ENCODE measurements at places on chromosomes 7 and 10.

DNA sequence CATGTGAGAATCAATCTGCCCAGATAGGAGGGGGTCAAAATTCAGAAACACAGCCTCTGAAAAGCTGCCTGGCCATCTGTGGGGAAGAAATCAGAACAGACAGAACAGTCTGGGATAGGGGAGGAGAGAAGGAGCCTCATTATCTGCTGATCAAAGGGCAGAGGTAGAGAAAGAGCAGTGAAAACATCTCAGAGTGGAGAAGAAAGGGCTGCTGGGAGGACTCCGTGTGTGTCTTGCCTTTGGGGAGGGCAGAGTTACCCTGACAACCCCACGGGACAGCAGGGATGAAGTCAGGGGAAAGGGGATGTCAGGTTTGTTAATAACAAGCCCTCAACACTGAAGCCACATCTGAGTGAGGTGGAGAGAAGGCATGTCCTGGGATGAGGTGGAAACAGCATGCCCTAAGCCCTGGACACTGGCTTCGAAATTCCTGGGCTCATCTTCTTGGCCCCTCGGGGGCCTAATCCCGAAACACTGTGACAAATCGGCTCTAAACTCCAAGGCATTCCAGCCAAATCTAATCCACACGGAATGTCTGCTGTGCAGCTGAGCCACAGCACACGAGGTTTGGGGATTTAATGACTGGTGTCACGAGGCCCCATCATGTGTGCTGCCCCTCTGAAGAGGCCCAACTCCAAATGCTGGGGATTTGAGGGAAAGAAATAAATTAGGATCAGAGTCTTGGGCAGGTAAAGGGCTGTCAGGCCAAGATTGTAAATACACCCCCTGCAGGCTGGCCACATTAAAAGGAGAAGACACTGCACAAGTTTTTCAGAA is 82.8 kb upstream of the FGFR2 start:
- DNase-seq: no peak

DNA sequence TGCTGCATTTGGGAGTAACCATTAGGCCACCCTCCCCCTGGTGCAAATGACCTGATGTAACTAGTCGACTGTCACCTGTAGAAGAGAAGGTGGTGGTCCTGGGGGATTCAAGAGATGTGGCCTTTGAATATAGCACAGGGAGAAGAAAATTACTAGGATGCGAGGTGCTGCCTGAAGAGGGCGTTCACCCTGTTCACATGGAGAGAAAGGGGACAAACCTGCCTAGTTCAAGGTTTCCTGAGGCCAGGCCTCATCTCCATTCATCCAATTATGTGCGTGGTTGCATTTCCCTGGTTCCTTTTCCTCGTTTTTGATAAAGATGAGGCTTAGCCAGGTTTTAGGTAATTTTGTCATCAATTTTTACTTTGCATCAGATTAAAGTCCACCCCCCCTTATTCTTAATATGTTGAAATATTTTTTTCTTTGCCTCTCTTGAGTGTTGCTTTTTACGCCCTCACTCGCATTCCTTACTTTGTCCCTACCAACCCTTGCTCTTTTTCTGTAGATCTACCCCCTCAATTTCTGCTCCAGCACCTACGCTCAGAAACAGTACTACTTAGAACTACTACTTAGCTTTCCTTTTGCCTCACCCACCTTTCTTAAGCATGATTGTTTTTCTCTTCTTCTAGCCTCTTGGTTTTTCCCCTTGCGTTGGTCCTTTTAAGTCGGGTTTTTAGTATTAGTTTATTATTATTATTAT is 13.7 kb downstream of the CLCN1 start:
- no peak for DNase-seq

DNA sequence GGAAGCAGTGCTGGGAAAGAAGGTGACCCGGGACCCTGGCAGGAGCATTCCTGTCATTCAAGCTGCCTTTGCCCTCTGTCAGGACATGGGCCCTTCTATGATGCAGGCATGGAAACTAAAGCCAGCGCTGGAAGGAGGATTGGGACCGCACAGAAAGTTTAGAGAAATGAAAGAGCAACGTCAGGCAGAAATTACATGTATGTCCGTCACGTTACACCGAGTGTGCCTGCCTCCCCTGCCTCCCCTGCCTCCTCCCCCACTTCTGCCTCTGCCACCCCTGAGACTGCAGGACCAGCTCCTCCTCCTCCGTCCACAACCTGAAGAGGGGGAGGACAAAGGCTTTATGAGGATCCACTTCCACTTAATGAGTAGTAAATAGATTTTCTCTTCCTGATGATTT is 13.9 kb upstream of the PWWP2B start:
- DNase-seq: no peak

- no peak for DNase-seq
Observed at GRCh38 chr10:133249094-133249780, 11.6 kb downstream of the VENTX start.

DNA sequence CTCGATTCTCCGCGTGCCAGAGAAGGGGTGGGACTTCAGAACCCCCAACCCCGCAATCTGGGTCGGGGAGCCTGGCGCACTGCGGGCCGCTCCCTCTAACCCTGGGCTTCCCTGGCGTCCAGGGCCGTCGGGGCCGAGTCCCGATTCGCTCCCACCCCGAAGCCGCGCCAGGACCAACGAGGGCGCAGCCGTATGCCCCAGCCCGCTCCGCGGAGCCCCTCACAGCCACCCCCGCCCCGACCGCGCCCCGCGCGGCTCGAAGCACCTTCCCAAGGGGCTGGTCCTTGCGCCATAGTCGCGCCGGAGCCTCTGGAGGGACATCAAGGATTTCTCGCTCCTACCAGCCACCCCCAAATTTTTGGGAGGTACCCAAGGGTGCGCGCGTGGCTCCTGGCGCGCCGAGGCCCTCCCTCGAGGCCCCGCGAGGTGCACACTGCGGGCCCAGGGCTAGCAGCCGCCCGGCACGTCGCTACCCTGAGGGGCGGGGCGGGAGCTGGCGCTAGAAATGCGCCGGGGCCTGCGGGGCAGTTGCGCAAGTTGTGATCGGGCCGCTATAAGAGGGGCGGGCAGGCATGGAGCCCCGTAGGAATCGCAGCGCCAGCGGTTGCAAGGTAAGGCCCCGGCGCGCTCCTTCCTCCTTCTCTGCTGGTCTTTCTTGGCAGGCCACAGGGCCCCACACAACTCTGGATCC is at the start of gene LEP:
Gene LEP (plus strand): TSS at position 583 of the 691 bp plus-strand sequence. CDS start 10,741 bp downstream, outside the sequence.
- DNase-seq: no peak

DNA sequence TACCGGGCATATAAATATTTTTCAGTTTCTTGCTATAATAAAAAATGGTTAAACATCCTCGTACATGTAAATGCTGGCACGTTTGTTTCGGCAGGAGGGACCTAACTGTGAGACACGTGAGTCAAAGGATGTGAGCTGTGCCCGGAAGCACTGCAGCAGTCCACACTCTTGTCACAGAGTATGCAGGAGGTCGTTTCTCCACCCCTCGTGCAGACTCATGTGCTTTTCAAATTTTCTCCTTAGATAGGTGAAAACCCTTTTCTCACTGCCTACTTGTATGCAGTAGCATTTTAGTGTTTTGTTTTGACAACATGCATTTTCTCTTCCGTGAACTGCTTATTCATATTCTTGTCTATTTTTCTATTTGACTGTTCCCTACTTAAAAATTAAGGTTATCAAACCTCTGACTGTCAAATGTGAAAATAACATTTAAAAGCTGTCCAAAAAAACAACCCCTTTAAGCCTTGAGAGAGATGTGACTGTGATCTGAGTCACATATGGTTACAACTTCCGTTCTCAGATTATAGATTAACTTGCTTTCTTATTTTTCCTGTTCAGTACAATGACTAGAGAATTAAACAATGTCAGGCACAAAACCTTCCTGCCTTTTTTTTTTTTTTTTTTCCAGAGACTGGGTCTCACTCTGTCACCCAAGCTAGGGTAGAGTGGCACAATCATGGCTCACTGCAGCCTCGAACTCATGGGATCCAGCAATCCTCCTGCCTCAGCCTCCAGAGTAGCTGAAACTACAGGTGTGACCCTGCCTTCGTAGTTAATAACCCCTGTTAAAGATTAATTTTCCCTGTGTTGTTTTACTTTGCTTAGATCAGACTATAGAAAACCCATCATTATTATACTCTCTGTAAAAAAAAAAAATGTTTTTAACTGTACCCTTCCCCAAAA is 45.1 kb downstream of the DPY19L1 start:
- peak; percentile 35 for DNase-seq

- DNase-seq: peak; percentile 80
Observed at GRCh38 chr10:6918305-6918704, 338.2 kb upstream of the PRKCQ start.

- no peak for DNase-seq
Observed at GRCh38 chr7:28349637-28350036, 62.7 kb upstream of the CREB5 start.

DNA sequence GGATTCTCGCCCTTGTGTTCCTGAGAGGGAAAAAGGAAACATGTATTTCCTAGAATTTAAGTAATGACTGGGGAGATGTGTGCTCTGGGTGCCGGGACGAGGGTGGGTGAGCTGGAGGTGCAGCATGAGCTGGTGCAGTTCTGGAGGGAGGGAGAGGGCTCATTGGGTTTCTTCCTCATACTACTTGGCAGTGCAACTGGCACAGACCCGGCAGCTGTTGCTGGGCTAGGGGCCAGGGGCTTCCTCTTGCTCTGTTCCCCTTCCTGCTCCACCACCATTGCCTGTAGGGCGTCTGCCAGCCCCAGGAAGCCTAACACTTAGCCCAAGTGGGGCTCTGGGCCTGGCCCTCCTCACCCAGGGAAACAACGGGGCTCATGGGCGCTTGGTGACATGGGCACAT is 5.9 kb downstream of the RET start:
- no peak for DNase-seq

GRCh38 chr7:91165846-91166230 is 98.4 kb upstream of the FZD1 start:
- DNase-seq: no peak

DNA sequence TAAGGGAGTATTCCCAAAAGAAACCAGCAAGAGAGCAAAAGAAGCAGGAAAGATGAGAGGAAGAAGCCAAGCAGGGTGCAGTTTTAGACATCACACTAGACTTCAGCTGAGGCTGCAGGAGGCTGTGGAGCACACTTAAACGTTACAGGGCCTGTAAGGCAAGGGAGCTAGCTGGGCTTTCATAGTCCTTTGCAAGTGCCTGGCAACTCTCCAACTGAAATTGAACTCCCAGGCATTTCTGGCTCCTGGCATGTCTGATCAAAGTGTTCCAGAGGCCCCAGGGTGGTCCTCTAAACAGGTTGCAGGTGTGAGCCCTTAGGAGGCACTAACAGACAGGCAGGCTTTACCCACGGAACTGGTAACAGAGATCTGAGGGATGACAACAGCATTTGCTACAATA is 750.2 kb downstream of the XPNPEP1 start:
- DNase-seq: no peak

- DNase-seq: no peak
Observed at GRCh38 chr10:33152146-33152545, 182.3 kb downstream of the NRP1 start.

- DNase-seq: no peak
Observed at GRCh38 chr7:98314469-98314868, 33.0 kb downstream of the BRI3 start.

DNA sequence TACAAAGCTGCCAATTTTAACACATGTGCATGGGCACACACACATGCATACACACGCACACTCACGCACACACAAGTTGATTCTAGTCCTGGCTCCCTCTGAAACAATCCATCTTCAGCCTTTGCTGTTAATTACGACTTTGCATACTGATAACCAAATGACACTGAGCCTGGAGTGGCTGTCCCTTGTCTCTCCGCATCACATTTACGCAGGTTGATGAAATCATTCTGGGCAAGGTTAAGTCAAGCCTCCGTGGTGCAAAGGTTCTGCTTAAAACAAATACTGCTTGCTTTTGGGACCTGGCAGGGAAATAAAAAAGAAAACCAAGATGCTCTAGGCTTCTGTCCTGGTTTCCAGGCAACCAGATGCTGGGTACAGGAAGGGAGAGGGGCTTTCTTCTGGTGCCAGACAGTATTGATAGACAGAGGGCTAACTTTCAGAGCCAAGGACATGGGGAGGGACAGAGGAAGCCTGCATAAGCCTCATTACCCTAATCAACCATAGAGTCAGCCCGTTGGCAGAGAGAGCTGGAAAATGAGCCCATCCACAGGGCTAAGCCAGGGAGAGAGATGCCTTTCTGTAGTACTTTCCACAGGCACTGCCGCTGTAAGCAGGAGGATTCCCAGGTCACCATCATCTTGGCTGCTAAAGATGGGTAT is 233.0 kb downstream of the WDR11 start:
- no peak for DNase-seq

GRCh38 chr7:12458520-12459131 is 55.0 kb upstream of the VWDE start:
- DNase-seq: no peak

DNA sequence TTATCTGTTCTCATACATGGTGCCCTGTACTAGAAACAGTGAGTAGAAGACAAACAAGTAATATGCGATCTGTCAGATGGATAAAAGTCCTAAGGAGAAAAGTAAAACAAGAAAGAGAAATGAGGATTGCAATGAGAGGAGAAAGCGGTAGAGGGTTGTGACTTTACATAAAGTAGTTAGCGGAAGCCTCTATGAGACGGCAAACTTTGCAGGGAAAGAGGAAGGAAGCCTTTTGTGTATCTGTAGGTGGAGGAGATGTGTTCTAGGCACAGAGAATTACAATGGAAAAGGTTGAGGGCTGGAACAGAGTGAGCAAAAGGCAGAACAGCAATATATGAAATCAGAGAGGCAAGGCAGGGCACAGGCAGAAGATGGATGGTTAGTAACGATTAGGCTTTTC is 150.4 kb upstream of the SEMA3E start:
- DNase-seq: no peak

- no peak for DNase-seq
Observed at GRCh38 chr10:69629519-69629896, 539 bp upstream of the FAM241B start.

DNA sequence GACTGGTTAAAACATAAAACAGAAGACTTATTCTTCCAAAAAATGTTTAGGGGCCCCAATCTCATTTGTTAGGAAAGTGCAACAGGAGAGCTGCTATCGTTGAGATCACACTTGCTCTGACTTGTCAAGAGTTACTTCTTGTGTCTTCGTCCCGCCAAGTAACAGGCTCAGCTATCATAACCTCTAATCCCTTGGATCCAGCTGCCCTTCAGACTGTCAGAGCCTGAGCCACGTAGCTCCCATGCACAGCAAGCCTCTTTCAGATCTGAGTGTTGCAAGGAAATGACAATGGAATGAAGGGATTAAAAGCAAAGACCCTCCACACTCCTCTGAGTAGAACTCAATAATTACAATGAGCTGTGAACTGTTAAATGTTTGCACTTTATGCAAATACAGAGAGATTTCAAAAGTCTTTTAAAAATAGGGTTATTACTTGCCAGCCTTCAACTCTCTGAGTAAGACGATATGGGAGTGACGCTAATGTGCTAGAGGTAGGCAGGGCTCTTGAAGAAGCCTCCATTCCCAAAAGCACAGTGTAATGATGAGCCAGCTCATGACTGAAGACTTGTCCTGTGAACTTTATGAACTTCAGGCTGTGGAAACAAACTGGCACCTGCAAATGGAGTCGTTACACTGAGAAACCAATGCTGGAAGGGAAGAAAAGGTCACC is 28.4 kb upstream of the CDK13 start:
- DNase-seq: no peak
